ENCODE measurements at places on chromosomes 6 and 20.

GRCh38 chr6:135033238-135033637 lies 21.4 kb downstream of the HBS1L start:
- no peak for DNase-seq

DNA sequence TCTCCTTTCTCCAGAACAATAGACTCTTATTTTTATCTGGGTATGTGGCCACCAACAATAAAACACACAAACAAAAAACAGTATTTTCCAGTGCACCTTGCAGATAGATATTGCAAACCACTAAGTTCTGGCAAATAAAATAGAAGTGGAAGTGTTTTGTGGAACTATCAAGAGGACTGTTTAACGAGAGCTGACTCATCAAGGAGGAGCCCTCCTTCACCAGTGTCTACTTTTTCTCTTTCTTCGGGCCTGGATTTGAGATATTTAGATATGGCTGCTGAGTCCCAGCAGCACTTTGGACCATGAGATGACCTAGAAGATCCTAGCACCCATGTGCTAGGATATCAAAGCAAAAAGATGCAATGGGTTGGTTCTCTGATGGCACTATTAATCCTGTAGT lies 154.7 kb downstream of the AIG1 start:
- DNase-seq, result no peak

DNA sequence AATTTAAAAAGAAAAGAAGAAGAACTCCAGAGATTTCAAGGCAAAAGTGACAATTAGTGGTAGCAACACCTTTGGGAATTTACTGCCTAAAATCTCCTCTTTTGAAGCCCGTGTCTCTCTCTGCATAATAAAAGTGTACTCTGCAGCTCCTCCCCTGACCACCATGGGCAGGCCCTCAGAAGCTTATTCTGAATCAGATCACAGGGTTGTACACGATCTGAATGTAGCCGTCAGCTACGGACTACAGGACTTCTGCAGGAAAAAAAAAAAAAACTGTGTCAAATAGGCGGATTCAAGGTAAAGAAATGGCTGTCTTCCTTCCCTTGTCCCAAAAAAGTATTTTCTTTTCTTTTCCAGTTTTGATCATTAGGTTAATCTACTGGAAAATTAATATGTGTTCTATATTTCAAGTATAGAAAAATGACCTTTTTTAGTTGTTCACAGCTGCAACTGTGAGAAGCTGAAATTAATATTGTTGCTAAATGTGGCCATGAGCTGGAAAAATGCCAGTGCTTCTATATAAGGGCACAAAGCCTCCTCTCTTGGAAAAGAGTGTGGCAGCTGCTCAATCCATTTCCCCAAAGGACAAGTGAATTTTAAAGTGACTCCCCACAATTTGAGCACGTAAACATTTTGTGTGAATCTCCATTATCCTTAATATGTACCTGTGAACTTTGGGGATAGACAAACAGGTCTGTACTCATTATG lies 397.4 kb downstream of the C6orf118 start:
- no peak for DNase-seq

DNA sequence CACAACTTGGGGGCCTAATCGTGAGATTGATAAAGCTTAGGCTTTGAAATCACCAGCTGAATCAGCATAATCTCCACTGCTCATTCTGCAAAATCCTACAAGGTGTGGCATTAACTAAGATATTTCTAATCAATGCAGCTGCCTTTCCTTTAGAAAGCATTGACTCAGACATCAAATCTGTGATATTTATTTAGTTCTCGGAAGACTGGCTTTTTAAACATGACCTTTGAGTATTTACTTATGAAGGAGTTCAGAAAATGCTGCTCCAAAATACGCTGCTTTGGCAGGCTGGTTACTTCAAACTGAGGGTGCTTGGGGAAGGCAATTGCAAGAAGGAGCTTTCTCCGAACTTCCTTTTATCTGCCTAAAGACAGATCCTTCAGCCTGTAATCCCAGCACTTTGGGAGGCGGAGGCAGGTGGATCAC lies 23.7 kb upstream of the FUCA2 start:
- DNase-seq, result no peak

GRCh38 chr6:38715016-38715689 lies at the start of gene DNAH8:
Gene DNAH8, plus strand, starts transcription at chr6:38715311. Its CDS starts 7,499 bp downstream, at chr6:38722810.
- DNase-seq, result no peak

GRCh38 chr20:5913166-5913565 lies 37.2 kb downstream of the TRMT6 start:
- DNase-seq, result no peak

DNA sequence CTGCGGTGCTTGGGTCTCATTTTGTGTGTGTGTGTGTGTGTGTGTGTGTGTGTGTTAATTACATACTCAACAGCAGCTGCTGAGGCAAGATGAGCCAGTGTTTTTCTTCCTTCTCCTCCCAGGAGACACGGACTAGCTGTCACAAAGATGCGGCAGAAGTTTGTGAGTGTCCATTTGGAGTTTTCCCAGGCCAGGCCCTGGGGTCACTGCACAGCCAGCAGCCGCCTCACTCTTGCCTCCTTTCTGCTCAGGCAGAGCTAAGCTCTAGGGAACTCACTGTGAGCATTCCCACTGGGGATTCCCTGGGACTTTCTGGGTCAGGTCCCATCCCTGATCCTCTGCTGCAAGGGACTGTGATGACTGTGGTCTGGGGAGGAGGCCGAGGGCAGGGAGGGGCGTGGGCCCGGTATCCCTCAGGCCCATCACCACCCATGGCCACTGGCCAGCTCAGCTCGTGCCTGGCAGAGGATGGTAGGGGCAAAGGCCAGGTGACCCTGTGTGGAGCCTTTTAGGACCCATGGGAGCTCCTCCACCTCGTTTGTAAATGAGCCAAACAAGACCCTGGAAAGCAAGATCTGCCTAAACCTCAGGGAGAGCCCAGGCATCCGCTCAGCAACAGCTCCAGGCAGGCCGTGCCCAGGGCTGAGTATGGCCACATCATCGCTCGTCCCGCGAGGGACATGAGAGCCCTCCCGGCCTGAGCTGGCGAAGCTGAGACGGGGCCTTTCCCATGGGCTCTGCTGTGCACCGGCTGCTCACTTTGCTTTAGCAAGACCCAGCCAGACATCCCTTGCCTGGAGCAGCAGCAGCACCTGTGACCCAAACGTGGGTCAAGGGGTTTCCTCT lies 102.0 kb downstream of the PSMB1 start:
- DNase-seq, result no peak

GRCh38 chr20:371755-372542 lies 8.6 kb upstream of the TRIB3 start:
- no peak for DNase-seq

GRCh38 chr6:44831002-44831610 lies 443.6 kb downstream of the CDC5L start:
- no peak for DNase-seq

DNA sequence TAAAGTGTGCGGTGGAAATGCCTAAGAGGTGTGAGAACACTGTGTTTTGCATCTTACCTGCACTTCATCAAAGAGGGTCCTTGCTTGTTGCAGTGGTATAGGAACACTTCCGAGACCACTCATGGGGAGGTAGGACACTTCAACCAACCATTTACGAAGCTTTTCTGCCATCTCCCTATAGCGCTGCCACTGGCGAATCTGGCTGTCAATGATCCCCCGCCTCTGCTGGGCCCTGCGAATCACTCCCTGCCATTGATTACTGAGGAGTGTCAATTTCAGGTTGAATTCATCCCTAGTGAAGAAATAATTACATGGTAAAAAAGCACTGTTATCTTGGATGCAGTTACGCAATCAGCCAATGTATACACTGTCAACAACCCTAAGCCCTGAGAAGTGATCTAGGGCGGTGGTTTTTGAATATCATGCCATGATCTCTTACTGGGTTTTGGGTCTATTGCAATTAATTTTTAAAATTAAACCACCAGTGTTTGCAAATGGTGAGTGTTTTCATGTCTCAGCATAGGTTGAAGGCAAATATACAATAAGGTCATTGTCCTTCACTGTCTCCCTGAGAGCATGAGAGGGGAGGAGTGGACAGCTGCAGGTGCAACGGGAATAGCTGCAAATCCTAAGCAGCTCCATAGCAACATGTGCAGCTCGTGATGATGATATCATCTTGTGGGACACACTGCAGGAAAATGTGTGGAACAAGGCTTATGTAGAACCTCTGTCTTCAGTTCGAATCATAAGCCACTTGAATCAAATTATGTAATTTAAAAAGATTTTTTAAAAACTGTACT lies 400.6 kb downstream of the ESR1 start:
- no peak for DNase-seq

GRCh38 chr6:55250400-55250799 lies 76.1 kb downstream of the HCRTR2 start:
- DNase-seq, result no peak

DNA sequence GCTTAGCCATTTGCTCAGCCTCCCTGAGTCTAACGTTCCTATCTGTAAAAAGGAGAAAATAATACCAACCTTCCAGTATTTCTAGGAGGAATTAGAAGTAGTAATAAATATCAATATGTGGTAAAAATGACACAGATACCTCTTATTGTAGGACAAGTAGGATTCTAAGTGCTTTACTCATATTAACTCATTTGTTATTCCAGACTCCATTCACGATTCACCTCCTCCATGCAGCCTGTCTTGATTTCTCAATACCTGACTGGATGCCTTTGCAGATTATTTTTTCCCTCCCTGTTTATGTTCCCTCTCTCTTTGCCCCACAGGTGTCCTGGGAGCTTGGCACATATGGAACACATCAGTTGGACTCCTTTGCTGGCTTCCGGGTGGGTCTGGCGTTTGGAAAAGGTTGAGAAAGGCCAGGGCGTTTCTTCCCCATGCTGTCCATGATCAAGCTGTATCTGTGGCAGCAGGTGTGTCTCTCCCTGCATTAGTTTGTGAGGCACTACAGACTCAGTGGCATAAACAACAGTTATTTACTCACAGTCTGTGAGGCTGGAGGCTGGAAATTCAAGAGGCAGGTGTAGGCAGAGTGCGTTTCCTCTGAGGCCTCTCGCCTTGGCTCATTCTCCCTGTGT lies 10.7 kb upstream of the DUSP22 start:
- DNase-seq, result no peak

DNA sequence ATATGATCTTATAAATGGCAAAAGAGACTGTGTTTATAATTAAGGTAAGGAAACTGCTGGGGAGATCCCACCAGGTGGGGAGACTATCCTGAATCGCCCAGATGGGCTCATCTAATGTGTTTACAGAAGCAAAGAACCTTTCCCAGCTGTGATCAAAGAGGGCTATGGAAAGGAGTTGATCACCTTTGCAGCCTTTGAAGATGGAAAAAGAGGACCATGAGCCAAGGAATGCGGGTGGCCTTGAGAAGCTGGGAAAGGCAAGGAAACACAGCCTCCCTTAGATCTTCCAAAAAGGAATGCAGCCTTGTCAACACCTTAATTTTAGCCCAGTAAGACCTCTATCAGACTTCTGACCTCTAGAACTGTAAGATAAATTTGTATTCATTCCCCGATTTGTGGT lies 66.5 kb upstream of the ADGRG6 start:
- DNase-seq, result no peak
